ENCODE measurements at places on chromosomes 16 and 17.

DNA sequence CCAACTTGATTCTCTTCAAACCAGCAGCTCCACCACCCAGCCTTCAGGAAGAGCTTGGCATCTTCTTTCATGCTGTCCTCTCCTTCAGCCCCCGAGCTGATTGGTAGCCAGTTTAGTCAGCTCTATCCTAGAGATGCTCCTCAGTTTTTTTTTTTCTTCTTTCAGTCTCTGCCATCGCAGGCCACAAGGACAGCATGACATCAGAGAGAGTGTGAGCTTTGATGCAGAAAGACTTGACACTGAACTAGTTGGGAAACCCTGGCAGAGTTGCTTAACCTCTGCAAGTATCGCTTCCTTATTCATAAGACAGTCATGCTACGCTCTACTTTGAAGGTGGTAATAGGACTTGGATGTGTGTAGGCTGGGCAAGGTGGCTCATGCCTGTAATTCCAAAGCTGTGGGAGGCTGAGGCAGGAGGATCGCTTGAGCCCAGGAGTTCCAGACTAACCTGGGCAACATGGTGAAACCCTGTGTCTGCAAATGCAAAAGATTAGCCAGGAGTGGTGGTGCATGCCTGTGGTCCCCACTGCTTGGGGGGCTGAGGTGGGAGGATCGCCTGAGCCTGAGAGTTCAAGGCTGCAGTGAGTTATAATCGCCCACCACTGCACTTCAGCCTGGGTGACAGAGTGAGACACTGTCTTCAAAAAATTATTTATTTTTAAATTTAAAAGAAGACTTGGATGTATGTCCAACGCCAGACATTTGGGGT is 2.6 kb downstream of the CD300LB start:
- no peak for DNase-seq

DNA sequence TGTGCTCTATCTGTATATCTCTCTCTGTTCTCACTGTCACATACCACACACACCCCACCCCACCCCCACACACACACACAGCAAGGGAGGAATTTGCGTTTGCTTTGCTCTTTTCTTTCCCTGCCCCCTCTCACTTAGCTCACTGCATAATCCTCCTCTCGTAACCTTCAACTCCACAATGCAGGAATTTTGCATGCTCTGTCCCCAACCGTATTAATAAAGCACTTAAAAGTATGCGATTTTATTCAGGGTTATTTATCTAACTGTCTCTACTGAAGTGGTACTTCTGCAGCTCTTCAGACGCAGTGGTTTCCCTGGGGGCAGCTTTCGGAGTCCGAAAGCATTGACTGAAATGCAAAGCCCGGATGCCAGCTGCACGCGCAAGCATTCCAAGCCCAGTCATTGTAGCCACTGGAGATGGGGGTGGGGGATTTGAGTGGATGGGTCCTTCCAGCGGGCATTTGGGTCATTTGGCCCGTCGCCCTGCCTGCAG is 105.4 kb upstream of the RBFOX1 start:
- DNase-seq = no peak

DNA sequence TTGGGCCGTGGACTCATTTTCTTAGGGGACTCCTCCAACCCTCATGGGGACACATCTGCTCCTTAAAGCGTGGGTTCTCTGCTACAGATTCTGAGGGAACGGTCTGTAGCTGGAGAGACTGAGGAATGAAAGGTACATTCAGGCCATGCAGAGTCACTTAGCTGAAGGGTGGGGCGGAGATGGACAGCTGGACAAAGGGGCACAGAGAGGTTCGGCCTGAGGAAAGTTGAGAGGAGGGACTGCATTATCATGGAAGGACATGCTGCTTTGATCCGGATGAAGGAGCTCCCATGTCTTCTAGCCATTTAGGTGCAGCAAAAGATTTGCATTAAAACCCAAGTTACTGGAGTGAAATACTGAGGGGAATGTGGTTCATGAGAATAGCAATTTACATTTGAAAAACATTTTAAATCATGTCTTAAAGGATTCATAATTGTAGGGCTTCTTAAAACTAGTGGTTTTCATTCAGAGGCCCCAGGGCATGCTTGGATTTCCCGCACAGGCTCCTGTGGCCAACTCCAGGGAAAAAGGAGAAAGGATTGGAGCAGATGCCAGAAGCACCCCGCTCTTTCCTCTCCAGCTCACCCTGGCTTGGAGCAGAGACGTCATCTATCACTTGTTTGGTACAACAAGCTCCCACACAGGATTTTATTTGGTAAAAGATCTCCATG is 54.2 kb downstream of the CDRT4 start:
- no peak for DNase-seq

- no peak for DNase-seq
Observed at GRCh38 chr16:64586781-64587180, 535.1 kb downstream of the CDH11 start.

GRCh38 chr17:37740915-37741314 is 3.9 kb downstream of the HNF1B start:
- DNase-seq = no peak

DNA sequence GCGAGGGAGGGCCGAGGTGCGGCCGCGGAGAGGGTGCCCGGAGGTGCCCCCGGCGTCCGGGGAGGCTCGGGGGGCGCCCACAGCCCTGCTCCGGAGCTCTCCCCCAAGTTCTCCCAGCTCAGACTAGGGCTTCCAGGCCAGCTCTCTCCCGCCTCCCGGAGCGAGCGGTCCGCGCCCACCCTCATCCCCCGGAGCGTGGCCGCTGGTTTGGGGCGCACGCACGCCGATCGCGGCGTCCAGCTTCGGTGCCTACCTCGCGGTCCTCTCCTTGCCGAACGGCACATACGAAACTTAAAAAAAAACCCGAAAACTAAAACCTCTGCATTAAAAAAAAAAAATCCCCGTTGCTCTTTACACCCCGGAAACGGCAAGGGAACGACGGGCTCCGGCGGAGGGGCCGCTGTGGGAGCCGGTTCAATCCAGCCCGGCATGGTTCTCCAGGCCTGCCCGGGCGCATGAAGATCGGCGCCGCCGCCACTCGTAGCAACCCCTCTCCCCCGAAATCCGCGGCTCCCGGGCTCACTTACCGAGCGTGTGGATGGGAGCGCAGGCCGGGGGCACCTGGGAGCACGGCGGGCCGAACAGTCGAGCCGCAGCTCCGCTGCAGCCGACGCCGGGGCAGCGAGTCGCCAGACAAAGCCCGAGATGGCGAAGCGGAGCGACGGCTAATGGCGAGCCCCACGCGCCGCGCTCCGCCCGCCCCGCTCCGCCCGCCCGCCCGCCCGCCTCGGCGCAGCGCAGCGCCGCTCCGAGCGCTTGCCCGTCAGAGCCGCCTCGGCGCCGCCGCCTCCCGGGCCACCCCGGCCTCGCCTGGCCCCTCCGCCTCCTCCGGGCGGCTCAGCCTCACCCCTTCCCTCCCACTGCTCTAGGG is 973 bp upstream of the UBTF start:
- peak; percentile 70 for DNase-seq

- DNase-seq = no peak
Observed at GRCh38 chr16:86201746-86202145, 302.8 kb downstream of the IRF8 start.

GRCh38 chr16:73289232-73289631 is 241.3 kb upstream of the ZFHX3 start:
- no peak for DNase-seq

GRCh38 chr17:68384941-68385340 is 72.4 kb downstream of the WIPI1 start:
- no peak for DNase-seq

DNA sequence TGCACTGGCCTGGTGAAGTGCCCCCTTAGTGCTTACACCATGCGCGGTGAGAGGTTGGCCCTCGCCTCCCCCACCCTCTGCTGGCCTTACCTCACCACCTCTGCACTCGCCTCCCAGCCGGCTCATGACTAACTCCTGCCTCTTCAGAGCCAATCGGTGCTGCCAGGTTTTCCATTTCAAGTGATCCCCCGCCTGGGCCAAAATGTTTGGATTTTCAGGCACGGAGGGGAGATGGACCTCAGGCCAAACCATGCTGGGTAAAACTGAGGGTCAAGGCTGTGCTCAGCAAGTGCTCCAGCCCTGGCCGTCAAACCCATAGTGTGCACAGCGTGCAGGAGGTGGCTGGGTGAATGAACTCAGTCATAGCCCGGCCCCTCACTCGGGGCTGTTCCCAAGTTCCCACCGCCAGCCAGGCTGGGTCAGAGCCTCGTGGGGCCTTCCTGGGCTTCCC is 175.4 kb downstream of the SEC14L1 start:
- DNase-seq = no peak

DNA sequence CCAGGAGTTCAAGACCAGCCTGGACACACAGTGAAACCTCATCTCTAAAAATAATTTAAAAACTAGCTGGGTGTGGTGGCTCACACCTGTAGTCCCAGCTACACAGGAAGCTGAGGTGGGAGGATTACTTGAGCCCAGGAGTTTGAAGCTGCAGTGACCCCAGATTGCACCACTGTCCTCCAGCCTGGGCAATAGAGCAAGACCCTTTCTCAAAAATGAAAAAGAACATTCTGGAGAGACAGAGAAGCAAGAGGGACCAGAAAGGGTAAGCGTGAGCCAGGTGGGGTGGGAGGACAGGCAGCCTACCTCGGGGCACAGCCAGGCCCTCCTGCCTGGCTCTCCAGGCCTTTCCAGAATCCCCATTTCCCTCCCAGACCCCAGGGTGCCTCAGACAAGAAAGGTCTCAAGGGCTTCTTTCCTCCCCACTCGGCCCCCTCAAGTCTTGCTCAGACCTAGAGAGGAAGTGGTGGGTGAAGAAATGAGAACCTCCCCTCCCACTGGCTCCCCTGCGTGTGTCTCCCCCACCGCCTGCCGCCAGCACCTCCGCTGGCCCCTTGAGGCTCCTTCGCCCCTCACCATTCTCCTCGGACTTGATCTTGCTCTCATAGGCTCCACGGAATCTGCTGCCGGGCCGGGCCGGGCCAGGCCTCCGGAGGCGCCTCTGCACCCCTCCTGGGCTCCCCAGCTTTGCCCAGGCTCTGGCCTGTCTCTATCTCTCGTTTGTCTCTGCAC is 503 bp downstream of the C16orf54 start:
- DNase-seq = no peak

GRCh38 chr16:49806446-49806845 is 49.5 kb downstream of the ZNF423 start:
- no peak for DNase-seq

DNA sequence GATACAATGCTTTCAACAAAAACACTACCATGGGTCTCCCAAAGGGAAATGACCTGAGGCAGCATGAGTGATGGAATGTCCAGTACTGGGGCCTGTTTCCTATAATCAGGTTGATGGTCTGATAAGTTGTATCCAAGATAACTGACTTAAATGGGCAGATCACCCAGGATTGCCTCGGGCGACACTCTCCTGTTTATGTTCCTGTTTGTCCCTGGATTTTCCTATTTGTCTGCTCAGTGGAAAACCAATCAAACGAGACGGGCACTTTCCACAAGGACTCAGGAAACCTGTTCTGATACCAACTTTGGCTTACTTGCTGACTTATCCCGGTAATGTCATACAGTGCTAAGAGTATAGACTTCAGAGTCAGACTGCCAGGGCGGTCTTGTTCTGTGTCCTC is 27.4 kb downstream of the USP43 start:
- DNase-seq = no peak

DNA sequence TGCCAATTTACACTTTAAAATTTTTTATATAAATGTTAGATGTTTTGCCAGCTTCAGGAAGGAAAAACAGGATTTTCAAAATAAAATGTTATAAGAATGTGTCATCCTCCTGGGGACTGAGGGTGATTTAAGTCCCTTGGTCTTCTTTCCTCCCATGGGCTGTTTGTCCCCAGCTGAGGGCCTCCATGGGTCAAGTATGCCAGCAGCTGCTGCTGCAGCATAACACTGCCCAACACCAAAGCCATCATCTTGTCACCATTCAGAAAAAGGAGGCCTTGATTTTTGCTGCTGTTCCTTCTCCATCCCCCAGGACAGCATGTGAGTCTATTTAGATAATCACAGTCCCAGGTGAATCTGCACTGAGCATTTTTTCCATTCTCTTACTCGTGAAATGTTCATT is 188.5 kb downstream of the LGALS9B start:
- DNase-seq = no peak
